ENCODE measurements at places on chromosomes 12 and 14.

DNA sequence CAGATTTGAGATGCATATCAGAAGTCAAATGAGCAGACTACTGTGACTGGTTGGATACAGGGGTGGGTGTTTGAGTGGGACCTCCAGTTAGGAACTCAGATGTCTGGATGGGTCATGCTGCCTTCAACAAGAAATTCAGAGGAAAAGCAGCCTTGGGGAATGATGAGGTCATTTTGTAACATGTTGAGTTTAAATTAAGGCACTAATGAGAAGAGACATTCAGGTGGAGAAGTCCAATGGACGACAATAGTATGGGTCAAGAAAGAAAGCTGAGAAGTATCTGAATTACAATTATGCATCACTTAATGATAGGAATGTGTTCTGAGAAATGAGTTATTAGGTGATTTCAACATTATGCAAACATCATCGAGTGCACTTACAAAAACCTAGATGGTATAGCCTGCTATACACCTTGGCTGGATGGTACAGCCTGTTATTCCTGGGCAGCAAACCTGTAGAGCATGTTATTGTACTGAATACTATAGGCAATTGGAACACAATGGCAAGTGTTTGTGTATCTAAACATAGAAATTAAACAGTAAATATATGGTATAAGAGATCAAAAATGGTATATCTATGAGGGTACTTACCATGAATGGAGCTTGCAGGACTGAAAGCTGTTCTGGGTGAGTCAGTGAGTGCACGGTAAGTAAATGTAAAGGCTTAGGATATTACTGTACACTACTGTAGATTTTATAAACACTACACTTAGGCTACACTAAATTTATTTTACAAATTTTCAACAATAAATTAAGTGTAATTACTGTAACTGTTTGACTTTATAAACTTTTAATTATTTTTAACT, 414.7 kb downstream of the RAD51B start:
- no peak for DNase-seq

DNA sequence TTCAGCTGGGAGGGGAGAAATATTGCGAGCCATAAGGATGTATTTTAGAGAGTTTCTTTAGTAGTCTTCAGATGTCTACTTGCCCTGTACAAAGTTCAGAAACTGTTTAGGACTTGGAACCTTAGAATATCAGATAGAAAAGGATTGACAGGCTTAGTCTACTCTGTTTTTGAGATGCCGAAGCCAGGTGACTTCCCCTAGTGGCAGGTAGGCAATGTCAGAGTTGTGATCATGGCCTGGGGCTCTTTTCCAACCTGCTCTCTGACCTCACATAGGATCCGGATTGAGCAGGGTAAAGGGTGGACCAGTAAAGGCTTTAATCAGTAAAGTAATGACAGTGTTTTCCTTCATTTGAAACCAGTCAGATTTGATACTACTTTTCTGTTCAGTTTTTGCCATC, 59.6 kb downstream of the PRKCH start:
- DNase-seq: no peak

DNA sequence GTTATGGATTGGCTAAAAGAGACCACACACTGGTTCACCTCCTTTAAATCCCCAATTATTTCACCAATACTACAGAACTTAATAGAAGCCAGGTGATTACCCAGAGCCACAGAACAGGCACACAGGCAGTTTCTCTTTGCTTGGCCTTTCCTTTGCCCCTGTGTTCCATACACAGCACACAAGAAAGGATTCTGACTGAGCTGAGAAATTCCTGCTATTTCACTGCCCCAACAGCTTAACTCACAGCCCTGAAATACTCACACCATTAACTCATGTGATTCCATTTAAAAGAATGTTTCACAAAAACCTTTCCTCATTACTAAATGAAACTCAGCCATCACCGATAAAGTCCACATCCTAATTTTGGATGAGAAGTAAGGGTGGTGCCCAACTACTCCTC, 133.6 kb downstream of the MED13L start:
- no peak for DNase-seq

DNA sequence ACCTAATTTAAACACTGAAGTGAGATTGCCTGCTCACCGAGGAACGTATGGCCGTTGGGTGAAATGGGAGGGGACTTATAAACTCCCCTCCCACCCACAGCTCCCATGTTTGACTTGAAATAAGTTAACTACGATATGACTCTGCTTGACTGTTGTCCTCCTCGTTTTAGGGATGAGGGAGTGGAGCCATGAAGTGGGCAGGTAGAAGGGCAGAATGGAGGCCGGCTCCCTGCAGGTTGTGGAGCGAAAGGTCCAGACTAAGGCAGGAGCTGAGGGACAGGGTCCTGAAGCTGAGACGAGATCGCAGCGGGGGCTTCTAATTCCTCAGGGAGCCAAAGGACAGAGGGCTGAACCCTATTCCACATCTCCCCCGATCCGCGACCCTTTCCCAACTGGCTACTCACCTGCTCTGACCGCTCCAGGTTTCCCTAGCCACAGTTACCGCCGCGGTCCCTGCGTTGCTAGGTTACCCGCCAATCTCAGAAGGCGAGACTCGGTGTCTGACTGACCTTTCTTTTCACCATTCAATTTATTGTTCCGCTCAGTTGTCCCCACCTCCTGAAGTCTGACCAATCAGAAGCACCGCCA, 577 bp upstream of the TPCN1 start:
- no peak for DNase-seq

Data from HS-27A (cell line).